ENCODE measurements at places on chromosomes 2 and 18.
A peak's percentile ranks its signal among the peaks of the same experiment; 100 is the strongest.

DNA sequence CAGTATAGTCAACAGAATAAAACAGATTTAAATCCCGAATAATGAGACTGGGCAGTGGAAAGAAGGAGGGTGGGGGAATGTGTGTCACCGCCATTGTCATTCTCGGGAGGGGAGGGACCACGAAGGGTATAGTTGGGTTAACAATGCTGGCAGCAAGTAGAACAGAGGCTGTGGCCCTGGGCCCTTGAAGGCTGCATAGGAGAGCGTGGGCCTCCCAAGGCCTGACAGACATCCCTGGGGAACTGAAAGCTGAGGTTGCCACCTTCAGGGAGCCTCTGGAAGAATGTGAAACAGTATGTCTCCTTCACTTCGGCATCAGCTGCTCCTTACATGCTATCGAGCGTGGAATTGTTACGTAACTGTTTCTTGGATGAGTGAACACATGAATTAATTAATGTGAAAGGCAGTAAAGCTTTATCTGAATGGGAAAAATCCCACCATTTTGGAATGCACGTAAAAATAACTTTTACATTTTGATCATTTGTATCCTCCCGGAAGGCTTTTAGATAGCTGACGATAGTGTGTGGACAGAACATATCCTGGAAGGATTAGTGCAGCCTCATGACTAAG is 92.8 kb upstream of the TTC39C start:
- DNase-seq: no peak

- DNase-seq: no peak
These were observed 184.6 kb upstream of the SRD5A2 start for GRCh38 chr2:31765078-31765945.

DNA sequence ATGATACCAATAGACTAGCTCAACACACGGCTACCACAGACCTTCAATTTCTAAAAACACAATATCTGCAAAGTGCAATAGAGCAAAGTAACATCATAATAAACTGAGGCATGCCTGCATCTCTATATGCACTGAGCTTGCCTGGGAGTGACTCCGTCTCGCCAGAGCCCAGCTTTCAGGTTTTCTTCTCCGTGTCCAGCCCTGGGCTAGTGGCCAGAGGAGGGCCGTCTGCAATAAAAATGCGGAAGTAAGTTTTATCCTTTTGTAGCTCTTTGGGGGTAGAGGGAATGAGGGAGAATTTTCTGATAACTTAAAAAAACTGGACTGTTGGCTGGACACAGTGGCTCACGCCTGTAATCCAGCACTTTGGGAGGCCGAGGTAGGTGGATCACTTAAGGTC is 41.0 kb upstream of the GPR17 start:
- no peak for DNase-seq

GRCh38 chr2:213818436-213818835 is 534.2 kb downstream of the SPAG16 start:
- DNase-seq: no peak

- no peak for DNase-seq
These were observed 235.6 kb downstream of the ICOS start for GRCh38 chr2:204172145-204172600.

GRCh38 chr2:25362049-25362433 is 20.3 kb upstream of the DNMT3A start:
- DNase-seq: peak; percentile 88

- DNase-seq: no peak
These were observed 1.7 kb downstream of the ARHGAP28 start for GRCh38 chr18:6731222-6731596.

GRCh38 chr2:175111200-175111657 is 56.8 kb downstream of the ATF2 start:
- no peak for DNase-seq

GRCh38 chr2:27723372-27724144 is 48.0 kb upstream of the MRPL33 start:
- no peak for DNase-seq

DNA sequence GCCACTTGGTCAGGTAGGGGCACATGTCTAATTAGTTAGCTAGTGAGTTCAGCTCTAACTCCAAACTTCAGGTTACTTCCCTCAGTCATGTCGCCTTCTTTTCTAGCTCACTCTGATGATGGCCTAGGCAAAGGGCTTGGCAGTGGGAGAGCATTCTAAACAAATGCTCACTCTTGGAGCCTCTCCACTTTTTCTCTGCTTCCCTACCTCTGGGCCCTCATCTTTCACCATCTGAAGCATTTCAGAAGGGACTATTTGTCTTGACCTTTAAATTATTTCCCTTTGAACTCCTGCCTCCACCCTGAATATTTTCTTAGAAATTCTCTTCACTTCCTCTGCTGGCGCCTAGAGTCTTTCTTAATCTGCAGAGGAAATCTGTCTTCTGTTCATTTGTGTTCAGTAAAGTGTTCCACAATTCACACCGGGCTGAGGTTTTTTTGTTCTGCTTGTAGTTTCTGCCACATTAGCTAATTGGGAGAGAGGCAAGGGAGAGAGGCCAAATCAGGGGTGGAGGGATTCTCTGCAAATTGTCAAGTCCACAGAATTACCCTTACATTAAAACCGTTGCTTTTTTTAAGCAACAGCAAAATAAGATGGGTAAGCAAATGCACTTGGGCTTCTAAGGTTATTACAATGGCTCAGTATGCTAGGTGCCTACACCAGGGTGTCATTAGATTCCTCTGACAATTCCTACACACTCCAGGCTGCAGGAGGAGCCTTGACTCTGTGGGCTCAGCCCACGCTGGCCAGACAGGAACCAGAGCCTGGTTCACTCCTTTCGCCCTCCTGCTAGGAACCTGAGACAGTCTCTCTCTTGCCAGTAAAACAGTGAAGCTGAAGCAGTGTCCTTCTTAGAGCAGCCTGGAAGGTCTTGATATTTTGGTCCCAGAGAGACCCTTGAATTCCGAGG is 5.5 kb downstream of the MSGN1 start:
- no peak for DNase-seq

DNA sequence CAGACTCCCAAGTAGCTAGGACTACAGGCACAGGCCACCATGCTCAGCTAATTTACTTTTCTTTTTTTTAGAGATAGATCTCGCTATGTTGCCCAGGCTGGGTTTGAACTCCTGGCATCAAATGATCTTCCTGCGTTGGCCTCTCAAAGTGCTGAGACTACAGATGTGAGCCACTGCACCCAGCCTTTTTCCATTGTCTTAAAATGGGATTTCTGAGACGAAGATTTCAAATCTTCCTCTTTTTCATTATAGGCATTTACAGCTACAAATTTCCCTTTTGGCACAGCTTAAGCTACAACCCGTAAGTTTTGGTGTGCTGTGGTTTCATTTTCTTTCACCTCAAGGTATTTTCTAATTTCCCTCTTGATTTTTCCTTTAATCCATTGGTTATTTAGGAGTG is 8.6 kb downstream of the GNLY start:
- no peak for DNase-seq

GRCh38 chr2:136246086-136246669 is 128.2 kb upstream of the CXCR4 start:
- no peak for DNase-seq

DNA sequence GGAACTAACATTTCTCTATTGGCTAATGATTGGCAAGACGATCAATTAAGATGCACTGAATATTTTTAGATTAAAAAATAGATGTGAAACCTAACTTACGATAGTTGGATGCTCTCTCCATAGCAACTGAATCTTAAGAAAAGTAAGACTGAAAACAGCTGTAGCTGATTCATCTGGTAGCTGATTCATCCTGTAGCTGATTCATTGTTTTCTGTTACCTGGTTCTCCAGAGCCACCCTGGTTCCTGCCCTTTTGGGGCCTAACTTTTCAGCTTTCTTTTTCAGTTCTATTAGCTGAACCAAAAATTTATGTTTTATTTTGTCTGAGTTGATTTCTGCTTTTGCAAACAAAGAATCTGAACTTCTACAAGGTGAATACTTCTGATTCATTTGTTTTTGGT is 22.7 kb upstream of the SPR start:
- DNase-seq: no peak

DNA sequence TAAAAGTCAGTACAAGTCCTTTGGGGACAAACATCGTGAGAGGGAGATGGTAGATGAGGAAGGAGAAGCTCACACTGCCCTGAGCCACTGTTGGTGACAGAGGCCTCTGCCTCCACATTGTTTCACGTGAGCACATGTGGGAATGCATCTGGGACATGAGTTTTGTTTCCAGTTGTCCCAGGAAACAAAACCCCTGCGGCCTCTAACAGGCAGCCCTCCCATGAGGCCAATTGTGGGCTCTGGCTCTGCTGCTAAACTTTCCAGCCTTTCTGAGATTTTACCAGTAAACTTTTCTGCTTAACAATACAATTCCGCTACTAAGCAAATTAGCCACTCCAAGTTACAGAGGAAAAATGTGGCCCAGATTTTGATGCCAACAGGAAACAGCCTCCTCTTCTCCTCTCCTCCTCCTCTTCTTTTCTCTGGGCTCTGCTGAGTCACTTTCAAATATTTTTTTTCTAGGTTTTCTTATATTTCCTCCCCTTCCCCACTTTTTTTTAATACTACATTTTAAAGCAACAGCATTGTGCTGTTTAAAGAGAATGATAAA is 23.4 kb upstream of the LRRC30 start:
- no peak for DNase-seq

GRCh38 chr2:84830095-84830494 is 50.8 kb downstream of the TRABD2A start:
- no peak for DNase-seq

DNA sequence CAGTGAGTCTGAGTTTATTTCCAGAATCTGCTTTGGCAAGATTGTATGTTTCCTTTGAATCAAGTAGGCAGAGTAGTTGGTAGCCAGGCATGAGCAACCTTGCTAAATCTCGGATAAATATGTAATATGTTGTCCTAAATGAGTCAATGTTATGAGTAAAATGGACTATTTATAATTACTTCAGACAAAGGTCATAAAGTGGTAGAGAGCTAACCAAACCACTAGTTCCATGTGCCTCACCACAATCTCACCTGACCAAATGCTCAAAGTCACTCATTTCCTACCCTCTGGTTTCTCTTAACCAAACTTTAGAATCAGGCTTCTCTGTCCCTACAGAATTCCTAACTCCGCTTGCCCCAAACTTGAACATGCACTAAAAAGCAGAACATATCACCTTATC is 261.2 kb upstream of the FSIP2 start:
- DNase-seq: no peak

- no peak for DNase-seq
These were observed 156.4 kb downstream of the RDH14 start for GRCh38 chr2:18403921-18404522.

DNA sequence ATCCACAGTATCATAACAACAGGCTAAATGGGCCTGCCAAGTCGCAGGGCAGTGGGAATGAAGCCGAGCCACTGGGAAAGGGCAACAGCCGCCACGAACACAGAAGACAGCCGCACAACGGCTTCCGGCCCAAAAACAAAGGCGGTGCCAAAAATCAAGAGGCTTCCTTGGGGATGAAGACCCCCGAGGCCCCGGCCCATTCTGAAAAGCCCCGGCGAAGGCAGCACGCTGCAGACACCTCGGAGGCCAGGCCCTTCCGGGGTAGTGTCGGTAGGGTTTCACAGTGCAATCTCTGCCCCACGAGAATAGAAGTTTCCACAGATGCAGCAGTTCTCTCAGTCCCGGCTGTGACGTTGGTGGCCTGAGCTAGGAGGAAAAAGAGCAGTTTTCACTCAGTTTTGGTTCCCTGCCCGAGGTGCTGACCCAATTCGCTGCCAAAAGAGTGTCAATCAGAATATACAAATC is 32.2 kb downstream of the KCTD18 start:
- no peak for DNase-seq

DNA sequence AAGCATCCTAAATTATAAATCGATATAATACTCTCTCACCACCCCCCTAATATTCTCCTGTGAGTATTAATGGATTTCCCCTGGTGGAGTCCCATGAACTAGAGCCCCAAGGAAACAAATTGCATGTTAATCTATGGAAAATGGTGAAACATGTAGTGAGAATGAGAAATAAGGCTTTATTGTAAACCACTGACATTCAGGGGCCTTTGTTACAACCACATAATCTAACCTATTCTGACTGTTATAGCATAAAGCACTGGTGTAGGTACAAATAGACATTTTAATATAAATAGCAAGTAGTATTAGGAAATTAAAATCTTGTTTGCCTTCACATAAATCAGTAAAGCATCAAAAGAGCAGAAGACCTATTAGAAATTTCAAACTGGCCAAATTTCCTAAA is 65.3 kb upstream of the TLK1 start:
- DNase-seq: no peak

DNA sequence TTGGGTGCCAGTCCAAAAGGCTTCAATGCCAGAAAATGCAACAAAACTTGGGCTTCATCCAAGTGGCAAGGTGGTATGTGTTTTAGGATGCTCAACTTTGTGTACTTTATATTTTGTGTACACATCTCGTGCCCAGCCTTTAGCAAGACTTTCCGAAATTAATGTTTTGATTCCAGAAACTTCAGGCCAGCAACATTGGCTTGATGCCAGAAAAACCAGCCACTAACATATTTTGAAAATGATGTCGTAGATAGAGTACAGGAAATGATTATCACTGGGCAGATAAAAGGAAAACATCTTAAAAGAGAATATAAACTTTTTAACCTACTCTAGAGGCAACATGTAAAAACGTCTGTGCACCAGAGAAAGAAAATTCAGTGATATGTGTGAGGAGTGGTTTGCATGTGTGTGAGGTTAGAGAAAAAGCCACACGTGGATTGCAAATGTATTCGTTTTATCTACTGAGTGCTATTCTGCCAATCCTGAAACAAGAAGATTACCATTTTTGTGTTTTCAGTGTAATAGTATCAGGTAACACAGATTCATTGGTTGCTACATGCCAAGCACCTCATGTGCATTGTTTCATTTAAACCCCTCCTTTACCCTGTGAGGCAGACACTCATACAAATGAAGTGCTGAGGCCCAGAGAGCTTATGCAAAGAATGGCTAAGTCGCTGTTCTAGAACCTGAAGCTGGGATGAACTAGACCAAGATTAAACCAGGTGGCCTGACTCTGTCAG is 264.8 kb downstream of the C1D start:
- no peak for DNase-seq

GRCh38 chr2:115083225-115083624 is 640.8 kb downstream of the DPP10 start:
- no peak for DNase-seq

DNA sequence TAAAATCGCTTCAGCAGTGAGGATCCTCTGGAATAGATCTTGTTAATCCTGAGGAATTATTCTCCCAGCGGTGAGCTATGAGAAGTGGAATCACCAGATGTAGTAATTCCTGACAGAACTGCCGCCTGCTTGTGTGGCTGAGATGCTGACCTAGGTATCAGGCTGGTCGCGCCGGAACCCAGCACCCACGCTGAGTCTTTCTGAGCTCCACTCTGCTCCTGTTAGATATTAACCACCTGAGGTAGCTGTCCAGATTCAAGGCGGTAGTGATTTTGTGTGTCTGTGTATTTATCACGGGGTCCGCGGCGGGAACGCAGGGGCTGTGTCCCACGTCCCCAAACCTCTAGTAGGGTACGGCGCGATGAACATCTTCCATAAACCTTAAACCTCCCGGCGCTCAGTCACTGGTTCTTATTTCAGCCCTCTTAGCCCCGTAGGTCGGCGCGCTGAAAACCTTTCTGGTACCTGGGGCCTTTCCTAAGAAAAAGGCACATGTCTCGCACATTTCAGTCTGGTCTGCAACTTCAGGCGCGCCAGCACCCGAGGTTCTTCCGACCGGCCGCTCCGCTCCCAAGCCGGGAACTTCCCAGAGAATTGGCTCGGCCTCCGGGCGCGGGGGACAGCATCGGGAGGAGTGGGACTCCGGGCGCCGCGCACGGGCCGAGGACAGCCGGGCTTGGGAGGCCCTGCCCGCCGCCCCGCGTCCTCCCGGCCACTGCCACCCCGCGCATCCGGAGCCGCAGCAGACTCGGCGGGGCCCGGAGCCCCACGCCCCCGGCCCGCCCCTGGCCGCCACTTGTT is 542 bp upstream of the CNNM3 start:
- no peak for DNase-seq

- DNase-seq: no peak
These were observed 5.2 kb upstream of the NOSTRIN start for GRCh38 chr2:168797286-168797655.

Measured in effector memory CD4-positive, alpha-beta T cell (primary cell).